PC-9 (cell line): ENCODE measurements at places on chromosomes 3 and 15. TPM values are rescaled to one million over a fixed set of nuclear protein-coding genes. Genes with fewer than 3 reads are reported as not detected.

GRCh38 chr3:142027735-142028134, 121.6 kb downstream of the TFDP2 start:
- no peaks in the 10 kb centered on the region for H3K36me3 ChIP-seq
- no peak overlapping the region for H3K27ac ChIP-seq
- DNase-seq = peak; percentile 38

GRCh38 chr15:85905751-85906450, 111.2 kb upstream of the KLHL25 start:
- H3K4me1 ChIP-seq = no peaks in the 10 kb centered on the region
- H3K27ac ChIP-seq = no peak overlapping the region
- peaks cover 69% of the 10 kb centered on the region for H3K27me3 ChIP-seq
- no peak overlapping the region for H3K4me3 ChIP-seq

GRCh38 chr3:116618930-116619329, 90.6 kb upstream of the TUSC7 start:
- H3K27me3 ChIP-seq = no peaks in the 10 kb centered on the region
- H3K36me3 ChIP-seq = no peaks in the 10 kb centered on the region
- no peak for DNase-seq
- no peak overlapping the region for H3K27ac ChIP-seq

GRCh38 chr15:57158997-57159668, 217.2 kb upstream of the CGNL1 start:
- H3K4me3 ChIP-seq = no peak overlapping the region
- no peaks in the 10 kb centered on the region for H3K27me3 ChIP-seq
- no peaks in the 10 kb centered on the region for H3K36me3 ChIP-seq
- no peak for DNase-seq

SPTBN5 gene
- 2.6 and 4.2 TPM in 2 replicates for total RNA-seq

CX3CR1 gene
- not detected in 2 replicates for total RNA-seq

BNC1 gene
- total RNA-seq = 0.70 and 0.83 TPM in 2 replicates
